ENCODE measurements at places on chromosomes 6 and 20.

GRCh38 chr6:16555550-16555949 lies 205.7 kb downstream of the ATXN1 start:
- no peak for DNase-seq

DNA sequence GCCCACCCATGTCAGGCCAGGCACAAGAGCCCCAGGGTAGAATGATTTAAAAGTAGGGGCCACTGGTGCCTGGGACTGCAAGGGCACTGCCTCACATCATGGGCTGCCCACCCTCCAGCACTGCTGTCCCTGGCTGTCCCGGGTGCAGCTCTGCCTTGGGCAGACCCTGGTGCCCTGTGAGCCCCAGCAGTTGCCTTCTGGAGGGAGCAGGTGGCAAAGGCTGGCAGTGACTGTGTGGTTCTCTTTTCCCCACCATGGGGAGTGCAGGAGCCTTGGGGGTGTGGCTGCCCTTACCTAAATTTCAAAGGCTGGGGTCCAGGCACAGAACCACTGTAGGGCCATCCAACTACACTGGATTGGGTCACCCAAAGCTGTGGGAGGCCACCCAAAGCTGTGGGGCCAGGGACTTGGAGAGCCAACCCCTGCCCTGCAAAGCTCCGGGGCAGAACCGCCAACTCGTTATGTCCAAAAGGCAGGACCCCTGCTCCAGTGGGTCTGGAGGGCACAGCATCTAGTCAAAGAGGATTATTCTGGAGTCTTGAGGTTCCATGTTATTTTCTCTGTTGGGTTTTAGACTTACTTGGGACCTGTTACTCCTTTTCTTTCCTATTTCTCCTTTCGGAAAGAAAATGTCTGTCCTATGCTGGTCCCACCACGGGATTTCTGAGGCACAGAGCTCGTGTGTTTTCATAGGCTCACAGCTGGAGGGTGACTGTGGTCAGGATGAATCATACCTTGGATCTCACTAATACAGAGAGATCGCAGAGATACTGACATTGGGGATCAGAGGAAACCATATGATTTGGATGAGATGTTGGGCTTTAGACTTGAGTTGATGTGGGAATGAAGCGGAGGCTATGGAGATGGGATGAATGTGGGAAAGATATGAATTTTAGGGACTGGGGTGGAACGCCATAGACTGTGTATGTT lies 65.3 kb downstream of the RAMACL start:
- no peak for DNase-seq

GRCh38 chr20:41621421-41621820 lies 3.2 kb upstream of the CHD6 start:
- no peak for DNase-seq

DNA sequence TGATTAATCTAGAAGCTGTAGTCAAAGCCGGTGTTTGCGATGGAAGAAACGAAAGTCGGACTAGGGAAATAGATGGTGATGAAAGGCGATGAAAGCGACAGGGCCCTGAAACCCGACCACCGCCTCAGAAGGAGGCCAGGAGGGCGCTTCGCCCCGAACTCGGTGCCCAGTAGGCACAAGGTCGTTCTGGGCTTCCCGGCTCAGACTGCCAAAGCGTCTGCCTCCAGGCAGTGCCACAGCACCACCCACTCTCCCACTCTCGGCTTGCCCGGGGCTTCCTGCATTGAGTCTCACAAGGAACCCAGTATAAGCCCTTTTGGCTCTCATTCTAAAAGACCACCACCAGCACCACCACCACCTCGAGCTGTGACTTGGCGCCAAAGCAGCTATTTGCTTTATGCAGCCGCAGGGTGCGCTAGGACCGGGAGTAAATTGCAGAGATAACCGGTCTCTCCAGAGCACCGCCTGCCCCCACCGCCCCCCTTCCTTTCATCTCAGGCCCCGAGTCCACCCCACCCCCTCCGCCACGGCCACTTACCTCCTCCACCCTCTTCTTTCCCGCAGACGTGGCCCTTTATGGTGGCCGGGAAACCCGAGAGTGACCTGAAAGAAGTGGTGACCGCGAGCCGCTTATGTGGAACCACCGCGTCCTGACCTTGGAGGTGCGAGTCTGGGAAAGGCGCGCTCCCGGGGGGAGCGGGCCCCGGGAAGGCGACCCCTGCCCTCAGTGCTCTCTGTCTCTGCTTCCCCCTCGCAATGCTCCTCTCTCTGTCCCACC lies 2.4 kb downstream of the TCF21 start:
- DNase-seq, result peak; percentile 40

DNA sequence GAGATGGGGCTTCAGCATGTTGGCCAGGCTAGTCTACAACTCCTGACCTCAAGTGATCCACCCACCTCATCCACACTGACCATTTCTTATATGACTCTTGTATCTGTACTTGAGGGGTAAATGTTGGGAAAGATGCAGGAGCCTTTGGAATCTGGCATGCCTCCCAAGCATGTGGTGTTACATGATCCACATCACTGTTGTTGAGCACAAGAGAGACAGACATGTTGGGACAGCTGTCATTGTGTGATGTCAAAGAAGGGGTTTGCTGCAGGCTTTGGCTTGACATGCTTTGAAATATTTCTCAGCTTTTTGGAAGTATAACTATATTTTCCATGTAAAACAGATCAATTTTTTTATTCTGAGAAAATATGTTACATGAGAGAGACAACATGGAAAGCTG lies 139.9 kb downstream of the MOXD1 start:
- no peak for DNase-seq

DNA sequence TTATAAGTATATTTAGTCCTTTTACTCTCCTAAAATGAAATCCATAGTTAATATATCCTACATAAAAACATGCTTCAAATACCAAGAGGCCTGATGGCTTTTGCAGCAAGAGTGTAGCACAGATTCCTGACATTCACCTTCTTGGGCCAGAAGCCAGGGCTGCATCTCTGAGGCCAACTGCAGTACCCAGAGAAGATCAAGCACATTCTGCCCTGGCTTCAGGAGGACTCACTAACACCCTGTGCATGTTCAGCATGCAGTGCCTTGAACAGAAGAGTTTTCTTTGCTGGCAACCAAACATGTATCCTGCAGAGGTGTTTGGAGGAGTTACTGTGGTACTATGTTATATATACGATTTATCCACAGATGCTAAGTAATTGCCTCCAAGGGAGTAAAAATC lies 90.3 kb downstream of the FHL5 start:
- no peak for DNase-seq

- DNase-seq, result no peak
Measured at GRCh38 chr20:50583442-50584150, 73.4 kb downstream of the PTPN1 start.

- no peak for DNase-seq
Measured at GRCh38 chr6:154651656-154652055, 81.6 kb upstream of the SCAF8 start.

- DNase-seq, result no peak
Measured at GRCh38 chr6:111771094-111771432, 102.2 kb downstream of the FYN start.

DNA sequence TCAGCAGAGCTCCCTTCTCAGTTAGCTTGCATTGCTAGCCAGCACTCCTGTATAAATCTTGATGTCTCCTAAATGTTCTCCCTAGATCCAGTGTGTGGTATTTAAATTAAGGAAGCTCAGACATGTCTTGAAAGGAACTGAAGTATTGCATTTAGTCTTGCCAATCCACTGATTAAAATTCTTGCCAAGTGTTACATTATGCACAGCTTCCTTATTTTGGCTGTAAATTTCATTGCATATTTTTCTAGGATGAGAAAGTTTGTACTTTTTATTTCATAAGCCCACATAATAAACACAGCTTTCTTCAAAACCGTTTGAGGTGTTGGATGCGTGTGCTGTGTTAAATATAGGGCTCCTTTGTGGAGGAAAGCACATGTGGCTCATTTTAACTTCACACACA lies 329.8 kb upstream of the FLRT3 start:
- no peak for DNase-seq

Measured in activated CD4-positive, alpha-beta memory T cell treated with anti-CD3 and anti-CD28 coated beads for 36 hours (primary cell).